ENCODE measurements at places on chromosomes 7 and 10. TPM values are rescaled to one million over a fixed set of nuclear protein-coding genes. Genes with fewer than 3 reads are reported as not detected.

GRCh38 chr7:53984776-53985175 lies 557.4 kb upstream of the VSTM2A start:
- DNase-seq: no peak
- no peaks in the 10 kb centered on the region for H3K27me3 ChIP-seq

GRCh38 chr7:10708447-10708846 lies 265.2 kb upstream of the PHF14 start:
- no peaks in the 10 kb centered on the region for H3K36me3 ChIP-seq
- H3K27me3 ChIP-seq: no peaks in the 10 kb centered on the region
- H3K4me3 ChIP-seq: no peak overlapping the region
- no peaks in the 10 kb centered on the region for H3K4me1 ChIP-seq
- DNase-seq: no peak
- no peak overlapping the region for H3K27ac ChIP-seq

DNA sequence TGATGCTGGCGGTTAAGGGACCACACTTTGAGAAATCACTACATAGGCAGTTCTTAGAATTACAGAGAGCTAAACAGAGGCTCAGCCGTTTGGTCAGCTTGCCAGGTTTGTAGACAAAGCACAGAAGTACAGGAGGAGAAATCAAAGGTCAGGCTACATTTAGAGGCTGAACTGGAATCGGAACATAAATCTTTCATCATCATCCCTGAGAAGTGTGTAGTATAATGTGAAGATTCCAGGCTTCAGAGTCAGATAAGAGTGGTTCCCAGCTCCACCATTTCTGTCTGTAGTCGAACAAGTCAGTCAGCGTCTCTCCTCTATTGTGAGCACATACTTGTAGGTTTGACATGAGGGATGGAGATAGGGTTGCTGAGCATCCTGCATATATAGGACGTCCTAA lies 18.9 kb downstream of the CDK1 start:
- DNase-seq: no peak
- no peak overlapping the region for H3K4me3 ChIP-seq
- H3K27ac ChIP-seq: no peak overlapping the region
- no peaks in the 10 kb centered on the region for H3K36me3 ChIP-seq
- H3K27me3 ChIP-seq: no peaks in the 10 kb centered on the region

GRCh38 chr7:141610671-141611070 lies 59.5 kb downstream of the AGK start:
- no peaks in the 10 kb centered on the region for H3K4me1 ChIP-seq
- DNase-seq: no peak
- H3K27ac ChIP-seq: no peak overlapping the region
- H3K27me3 ChIP-seq: no peaks in the 10 kb centered on the region
- H3K36me3 ChIP-seq: no peaks in the 10 kb centered on the region
- no peak overlapping the region for H3K4me3 ChIP-seq

DNA sequence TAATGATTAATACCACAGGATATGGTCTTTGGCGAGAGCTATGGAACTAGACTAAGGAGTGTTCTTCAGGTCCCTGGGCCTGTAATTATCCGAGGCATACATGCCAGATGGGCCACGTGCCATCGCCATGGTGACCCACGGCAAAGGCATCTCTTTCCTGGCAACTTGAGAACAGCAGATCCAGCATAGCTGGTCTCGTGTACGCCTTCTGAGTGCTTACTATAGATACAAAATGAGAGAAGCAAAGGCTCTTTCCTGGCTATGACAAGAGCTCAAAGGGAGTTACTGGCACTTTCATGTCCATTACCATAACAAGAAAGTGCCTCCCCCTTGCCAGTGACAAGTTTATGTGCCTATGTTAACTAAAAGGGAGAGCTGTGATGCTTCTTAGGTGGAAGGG lies 26.0 kb upstream of the GLI3 start:
- no peaks in the 10 kb centered on the region for H3K4me1 ChIP-seq
- H3K27ac ChIP-seq: no peak overlapping the region
- no peaks in the 10 kb centered on the region for H3K27me3 ChIP-seq

DNA sequence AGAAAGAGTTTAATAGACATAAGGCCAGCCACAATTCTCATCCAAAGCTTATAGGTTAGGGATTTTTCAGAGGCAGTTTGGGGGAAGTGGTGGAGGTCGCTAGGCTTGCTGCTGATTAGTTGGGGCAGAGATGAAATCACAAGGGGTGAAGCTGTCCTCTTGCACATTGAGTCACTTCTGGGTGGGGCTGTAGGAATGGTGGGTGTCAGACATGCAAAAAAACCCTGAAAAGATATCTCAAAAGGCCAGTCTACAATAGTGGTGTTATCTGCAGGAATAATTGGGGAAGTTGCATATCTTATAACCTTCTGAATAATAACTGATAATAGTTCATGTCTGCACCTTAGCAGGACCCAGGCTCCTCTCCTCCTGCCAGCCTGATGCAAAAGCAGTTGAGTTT lies 2.1 kb downstream of the FAM24B start:
- no peaks in the 10 kb centered on the region for H3K36me3 ChIP-seq
- H3K4me3 ChIP-seq: no peak overlapping the region
- peaks cover 2% of the 10 kb centered on the region for H3K4me1 ChIP-seq
- H3K27ac ChIP-seq: no peak overlapping the region
- no peaks in the 10 kb centered on the region for H3K27me3 ChIP-seq

DNA sequence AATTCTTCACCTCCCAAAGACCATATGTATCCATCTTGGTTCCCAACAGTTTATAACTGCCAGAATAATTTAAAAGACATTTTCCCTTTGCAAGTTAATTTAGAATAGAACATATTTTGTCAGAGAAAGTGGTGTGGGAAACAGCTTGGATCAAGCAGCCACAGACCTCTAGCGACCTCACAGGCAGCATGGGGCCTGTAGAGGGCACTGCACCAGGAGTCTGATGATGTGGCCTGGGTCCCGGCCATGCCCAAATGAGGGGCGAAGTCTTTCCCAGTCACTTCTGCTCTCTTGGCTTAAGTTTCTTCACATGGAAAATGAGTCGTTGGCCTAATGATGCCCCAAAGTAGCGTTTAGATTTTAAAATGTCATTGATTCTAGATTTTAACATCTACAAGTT lies 243.2 kb downstream of the SDK1 start:
- H3K4me3 ChIP-seq: no peak overlapping the region
- H3K27ac ChIP-seq: no peak overlapping the region
- DNase-seq: no peak
- H3K4me1 ChIP-seq: no peaks in the 10 kb centered on the region
- H3K27me3 ChIP-seq: no peaks in the 10 kb centered on the region

DNA sequence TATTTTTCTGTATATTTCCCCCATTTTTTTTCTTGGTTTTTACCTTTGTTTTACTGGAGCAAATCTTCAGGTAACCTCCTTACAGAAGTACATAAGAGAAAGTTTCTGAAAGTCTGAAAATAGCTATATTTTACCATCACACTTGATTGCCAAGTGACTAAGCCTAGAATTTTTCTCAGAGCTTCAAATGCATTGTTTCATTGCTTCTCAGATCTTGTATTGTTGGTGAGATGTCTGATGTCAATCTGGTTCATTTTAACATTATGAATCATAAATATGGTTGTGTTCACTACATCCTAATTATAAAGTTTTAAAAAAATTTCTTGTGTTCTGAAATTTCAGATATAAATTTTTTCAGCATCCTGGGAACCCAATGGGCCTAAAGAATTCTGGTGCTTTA lies 228.2 kb downstream of the AHR start:
- H3K4me3 ChIP-seq: no peak overlapping the region
- H3K27ac ChIP-seq: peak overlapping the region; percentile 2
- peaks cover 3% of the 10 kb centered on the region for H3K4me1 ChIP-seq
- no peak for DNase-seq

- no peaks in the 10 kb centered on the region for H3K27me3 ChIP-seq
- peak; percentile 40 for DNase-seq
- peak overlapping the region; percentile 85 for H3K27ac ChIP-seq
- no peaks in the 10 kb centered on the region for H3K4me1 ChIP-seq
Measured at GRCh38 chr7:24572393-24572996, 757 bp upstream of the PALS2 start.

DNA sequence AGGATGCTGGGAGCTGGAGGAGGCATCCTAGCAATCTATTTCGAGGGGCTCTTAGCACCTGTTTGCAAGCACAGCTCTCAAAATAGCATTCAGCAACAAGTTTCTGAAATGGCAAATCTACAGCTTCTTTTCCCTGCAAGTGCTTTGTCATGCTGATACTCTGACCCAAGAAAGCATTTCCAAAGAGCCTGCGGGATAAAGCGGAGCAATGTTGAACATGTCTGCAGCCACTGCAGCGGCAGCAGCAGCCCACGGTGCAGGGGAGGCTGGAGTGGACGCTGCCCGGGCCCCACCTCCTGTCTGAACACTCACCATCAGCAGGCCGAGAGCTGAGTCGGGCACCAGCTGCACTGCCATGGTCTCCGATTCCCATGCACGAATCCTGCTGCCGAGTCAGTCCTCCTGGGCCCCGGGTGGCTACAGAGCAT lies 964 bp downstream of the FRMD4A start:
- DNase-seq: no peak
- H3K27ac ChIP-seq: no peak overlapping the region
- no peak overlapping the region for H3K4me3 ChIP-seq
- no peaks in the 10 kb centered on the region for H3K4me1 ChIP-seq

DNA sequence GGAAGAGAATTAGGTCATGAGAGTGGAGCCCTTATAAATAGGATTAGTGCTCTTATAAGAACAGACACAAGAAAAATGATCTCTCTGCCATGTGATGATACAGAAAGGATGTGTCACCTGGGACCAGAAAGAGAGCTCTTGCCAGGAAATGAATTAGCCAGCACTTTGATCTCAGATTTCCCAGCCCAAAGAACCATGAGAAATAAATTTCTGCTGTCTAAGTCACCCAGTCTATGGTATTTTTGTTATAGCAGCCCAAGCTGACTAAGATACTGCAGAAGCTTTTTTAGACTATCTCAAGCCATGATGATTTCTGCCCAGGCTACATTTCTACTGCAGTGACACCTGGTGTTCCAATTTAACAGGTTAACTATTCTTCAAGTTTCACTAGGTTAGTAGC lies 84.8 kb downstream of the RSU1 start:
- no peaks in the 10 kb centered on the region for H3K36me3 ChIP-seq
- no peak overlapping the region for H3K4me3 ChIP-seq
- no peak overlapping the region for H3K27ac ChIP-seq
- DNase-seq: no peak

DNA sequence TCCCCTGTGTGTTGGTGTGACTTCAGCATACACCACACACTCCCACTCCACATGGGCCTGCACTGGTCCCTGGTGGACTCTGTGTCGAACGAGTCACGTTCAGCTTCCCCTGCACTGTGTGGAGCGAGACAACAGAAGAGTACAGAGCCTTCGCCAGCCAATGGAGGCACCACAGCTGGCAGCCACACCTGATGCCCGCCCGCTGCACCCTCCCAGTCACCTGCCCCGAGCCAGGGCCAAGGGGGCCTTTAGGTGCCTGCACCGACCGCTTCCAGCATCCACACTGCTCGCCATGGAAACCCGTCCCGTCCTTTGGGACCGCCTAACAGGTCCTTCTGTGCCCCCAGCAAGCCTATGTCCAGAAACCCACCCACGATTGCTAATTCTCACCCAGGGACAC lies 9.2 kb downstream of the FOXL3 start:
- H3K27me3 ChIP-seq: no peaks in the 10 kb centered on the region
- DNase-seq: no peak
- no peak overlapping the region for H3K27ac ChIP-seq
- H3K4me3 ChIP-seq: no peak overlapping the region
- H3K36me3 ChIP-seq: no peaks in the 10 kb centered on the region
- H3K4me1 ChIP-seq: peaks cover 2% of the 10 kb centered on the region

DNA sequence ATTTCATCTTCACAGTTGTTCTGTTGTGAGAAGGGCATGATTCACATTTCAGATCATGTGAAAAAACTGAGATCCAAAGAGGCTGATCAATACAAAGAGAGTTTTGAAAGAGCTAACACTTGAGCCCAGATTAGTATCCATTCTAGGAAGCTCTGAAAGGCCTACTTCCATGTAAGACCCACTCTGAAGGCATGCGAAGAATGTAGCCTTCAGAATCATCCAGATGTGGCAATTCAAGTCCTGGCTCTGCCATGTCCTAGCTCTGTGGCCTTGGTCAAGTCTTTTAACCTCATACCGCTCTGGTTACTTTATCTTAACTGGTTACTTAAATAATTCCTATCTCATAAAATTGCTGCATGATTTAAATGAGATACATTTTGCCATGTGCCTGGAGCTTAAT lies 111.1 kb downstream of the FZD1 start:
- no peaks in the 10 kb centered on the region for H3K4me1 ChIP-seq
- DNase-seq: no peak
- no peak overlapping the region for H3K27ac ChIP-seq
- H3K27me3 ChIP-seq: no peaks in the 10 kb centered on the region

DNA sequence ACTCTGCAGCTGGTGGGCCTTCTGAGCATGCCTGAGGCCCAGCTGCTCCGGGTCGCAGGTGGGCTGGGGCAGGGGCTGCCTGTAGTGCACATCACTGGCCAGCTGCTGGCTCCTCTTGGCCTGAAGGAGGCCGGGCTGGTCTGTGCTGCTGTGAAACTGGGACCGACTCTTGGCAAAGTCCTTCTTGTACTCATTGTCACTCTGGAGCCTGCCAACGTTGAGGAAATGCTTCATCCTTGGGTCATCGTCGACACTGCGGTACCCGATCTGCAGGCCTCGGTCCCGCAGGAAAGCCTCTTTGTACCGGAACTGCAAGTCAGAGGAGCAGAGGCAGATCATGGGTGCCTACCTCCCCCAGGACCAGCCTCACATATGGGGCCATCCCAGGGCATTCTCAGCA lies 37.7 kb downstream of the HABP2 start:
- no peak overlapping the region for H3K27ac ChIP-seq
- DNase-seq: no peak
- H3K27me3 ChIP-seq: no peaks in the 10 kb centered on the region

GRCh38 chr10:18328941-18329340 lies 188.7 kb downstream of the CACNB2 start:
- no peaks in the 10 kb centered on the region for H3K36me3 ChIP-seq
- H3K27me3 ChIP-seq: no peaks in the 10 kb centered on the region
- DNase-seq: no peak
- H3K4me1 ChIP-seq: peaks cover 8% of the 10 kb centered on the region
- H3K4me3 ChIP-seq: no peak overlapping the region

DNA sequence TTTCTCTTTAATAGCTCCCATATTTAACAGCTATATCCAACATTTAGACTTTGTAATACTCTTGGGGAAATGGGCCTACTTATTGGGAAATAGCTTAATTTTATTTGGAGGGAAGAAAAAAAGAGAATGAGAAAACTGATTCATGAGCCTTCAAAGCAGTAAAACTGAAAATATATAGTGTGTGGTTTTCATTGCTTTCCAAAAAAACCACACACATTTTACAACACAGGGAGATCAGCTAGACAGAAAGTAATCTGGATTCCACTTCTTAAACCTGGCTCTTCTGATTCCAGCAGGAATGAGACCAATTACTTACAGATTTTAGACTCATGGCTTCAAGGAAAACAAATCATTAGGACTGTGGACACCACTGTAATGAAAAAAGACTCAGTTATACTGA lies 48.7 kb downstream of the CH25H start:
- no peaks in the 10 kb centered on the region for H3K36me3 ChIP-seq
- H3K4me3 ChIP-seq: no peak overlapping the region
- H3K27ac ChIP-seq: no peak overlapping the region
- no peaks in the 10 kb centered on the region for H3K27me3 ChIP-seq
- no peaks in the 10 kb centered on the region for H3K4me1 ChIP-seq

GRCh38 chr10:49679480-49679893 lies at the start of gene C10orf53:
Gene C10orf53 (plus strand): TSS chr10:49679651. CDS start chr10:49679698, 47 bp downstream.
- no peaks in the 10 kb centered on the region for H3K27me3 ChIP-seq
- H3K36me3 ChIP-seq: no peaks in the 10 kb centered on the region
- DNase-seq: no peak
- no peak within 1 kb of the TSS for H3K27ac ChIP-seq

The DRGX gene
- not detected for polyA plus RNA-seq

The KEL gene
- polyA plus RNA-seq: 0.13 TPM

The GRID2IP gene
- 0.07 TPM for polyA plus RNA-seq

The CPA1 gene
- polyA plus RNA-seq: 0.31 TPM

The SLC29A4 gene
- polyA plus RNA-seq: 2.9 TPM

The LIPM gene
- not detected for polyA plus RNA-seq

The AASS gene
- polyA plus RNA-seq: 26.1 TPM

The ASAH2 gene
- polyA plus RNA-seq: 1.1 TPM

The UNCX gene
- polyA plus RNA-seq: not detected

The POM121C gene
- 14.8 TPM for polyA plus RNA-seq

The RAPGEF5 gene
- polyA plus RNA-seq: 7.8 TPM
